Activated naive CD4-positive, alpha-beta T cell treated with anti-CD3 and anti-CD28 coated beads, Interleukin-2, amount 10 ng/mL, durations not matched to agents 7 days and 5 days (primary cell): ENCODE measurements at places on chromosomes 3 and 15.

DNA sequence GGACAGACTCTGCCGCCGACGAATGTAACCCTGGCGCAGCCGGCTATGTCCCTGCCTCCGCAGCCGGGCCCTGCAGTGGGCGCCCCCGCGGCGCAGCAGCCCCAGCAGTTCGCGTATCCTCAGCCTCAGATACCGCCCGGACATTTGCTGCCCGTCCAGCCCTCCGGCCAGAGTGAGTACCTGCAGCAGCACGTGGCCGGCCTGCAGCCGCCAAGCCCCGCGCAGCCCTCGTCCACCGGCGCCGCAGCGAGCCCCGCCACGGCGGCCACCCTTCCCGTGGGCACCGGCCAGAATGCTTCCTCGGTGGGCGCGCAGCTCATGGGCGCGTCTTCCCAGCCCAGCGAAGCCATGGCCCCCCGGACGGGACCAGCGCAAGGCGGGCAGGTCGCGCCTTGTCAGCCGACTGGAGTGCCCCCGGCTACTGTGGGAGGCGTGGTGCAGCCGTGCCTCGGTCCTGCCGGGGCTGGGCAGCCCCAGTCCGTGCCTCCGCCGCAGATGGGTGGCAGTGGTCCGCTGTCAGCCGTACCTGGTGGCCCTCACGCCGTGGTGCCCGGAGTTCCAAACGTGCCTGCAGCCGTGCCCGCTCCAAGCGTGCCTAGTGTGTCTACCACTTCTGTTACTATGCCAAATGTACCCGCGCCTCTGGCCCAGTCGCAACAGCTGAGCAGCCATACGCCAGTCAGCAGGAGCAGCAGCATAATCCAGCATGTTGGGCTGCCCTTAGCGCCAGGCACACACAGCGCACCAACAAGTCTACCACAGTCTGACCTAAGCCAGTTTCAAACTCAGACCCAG, 2.4 kb downstream of the TSC22D2 start:
- DNase-seq: peak; percentile 55
- peaks cover 34% of the 10 kb centered on the region for H3K36me3 ChIP-seq
- H3K4me3 ChIP-seq: peak overlapping the region; percentile 89

DNA sequence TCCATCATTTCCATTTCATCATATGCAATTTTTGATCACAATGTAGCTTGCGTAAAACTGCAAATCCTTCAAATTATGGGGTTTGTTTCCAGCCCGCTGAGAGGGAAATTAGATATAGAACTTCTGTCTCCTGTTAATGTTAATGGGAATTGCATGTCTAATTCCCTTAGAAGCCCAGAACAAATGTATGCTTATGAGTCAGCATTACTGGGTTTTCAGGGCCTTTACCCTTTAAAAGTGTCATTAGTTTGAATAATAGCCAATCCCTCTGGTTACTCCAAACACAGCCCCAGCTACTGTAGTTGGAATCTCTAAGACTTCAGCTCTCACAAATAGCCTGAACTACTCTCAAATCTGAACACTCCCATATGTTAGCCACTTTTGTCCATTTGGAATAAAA, 439.4 kb downstream of the C3orf38 start:
- no peak overlapping the region for H3K4me3 ChIP-seq
- H3K4me1 ChIP-seq: no peaks in the 10 kb centered on the region

DNA sequence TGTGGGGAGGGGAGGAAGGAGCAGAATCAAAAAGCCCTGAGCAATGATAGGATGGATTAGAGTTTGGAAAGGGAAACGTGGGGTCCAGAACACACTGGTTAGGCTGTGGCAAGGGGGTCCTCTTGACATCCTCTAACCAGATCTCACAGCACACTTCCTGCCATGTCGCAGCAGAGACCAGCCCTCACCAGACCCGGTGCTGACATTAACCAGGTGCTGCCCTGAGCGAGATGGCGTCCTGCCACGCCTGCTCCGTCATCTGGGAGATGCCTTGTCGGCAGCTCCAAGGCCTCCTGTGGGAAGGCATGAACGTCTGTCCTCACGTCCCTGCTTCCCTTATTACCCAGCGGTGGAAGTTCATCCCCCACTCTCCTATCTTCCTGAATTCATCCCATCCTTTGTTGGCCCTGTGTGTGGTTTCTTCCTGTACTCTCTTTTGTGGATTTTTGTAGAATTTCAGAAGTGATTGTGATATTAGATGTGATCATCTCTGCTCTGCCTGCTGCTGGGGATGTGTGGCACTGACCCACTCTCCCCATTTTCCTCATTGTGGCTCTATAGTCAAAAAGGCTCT, 29.4 kb upstream of the MYZAP start:
- H3K4me1 ChIP-seq: peaks cover 56% of the 10 kb centered on the region
- H3K27me3 ChIP-seq: peaks cover 4% of the 10 kb centered on the region
- no peak overlapping the region for H3K27ac ChIP-seq
- DNase-seq: no peak
- no peak overlapping the region for H3K4me3 ChIP-seq

- no peak overlapping the region for H3K4me3 ChIP-seq
- H3K27me3 ChIP-seq: no peaks in the 10 kb centered on the region
- DNase-seq: no peak
- H3K27ac ChIP-seq: no peak overlapping the region
- peaks cover 28% of the 10 kb centered on the region for H3K4me1 ChIP-seq
Measured at GRCh38 chr3:67361323-67361722, 293.1 kb downstream of the SUCLG2 start.

GRCh38 chr15:87118435-87118834, 1038.8 kb downstream of the AGBL1 start:
- no peaks in the 10 kb centered on the region for H3K36me3 ChIP-seq
- H3K27me3 ChIP-seq: no peaks in the 10 kb centered on the region
- no peak overlapping the region for H3K27ac ChIP-seq
- no peak for DNase-seq
- H3K4me1 ChIP-seq: no peaks in the 10 kb centered on the region

DNA sequence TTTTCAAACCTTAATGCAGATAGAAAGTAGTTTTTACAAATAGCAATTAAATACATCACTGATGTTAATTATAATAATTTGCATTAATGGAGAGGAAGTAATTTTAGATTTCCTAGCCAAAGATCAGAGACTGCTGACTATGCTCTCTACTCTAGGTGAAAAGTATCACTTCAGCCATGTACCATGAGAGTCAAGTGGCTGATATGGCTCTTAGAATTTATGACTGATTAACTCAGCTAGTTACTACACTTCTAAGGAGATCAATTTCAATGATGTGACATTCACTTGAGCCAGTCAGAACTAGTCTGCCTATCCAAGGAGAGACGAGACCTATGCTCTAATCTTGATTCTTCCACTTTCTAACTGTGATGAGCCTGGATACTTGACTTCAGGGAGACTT, 405.7 kb upstream of the RORA start:
- H3K36me3 ChIP-seq: no peaks in the 10 kb centered on the region
- no peak overlapping the region for H3K27ac ChIP-seq
- DNase-seq: no peak
- no peaks in the 10 kb centered on the region for H3K4me1 ChIP-seq

DNA sequence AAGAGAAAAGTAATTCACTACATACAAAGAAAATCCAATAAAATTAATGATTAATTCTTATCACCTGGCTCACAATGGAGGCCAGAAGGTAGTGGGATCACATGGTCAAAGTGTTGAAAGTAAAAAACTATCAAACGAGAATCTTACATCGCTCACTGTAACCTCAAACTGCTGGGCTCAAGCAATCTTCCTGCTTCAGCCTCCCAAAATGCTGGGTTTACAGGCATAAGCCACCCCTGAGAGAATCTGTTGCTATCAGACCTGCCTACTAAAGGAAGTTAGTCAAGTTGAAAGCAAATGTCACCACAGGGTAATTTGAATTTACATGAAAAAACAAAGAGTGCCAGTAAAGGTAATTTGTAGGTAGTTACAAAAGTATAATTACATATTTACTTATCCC, 103.3 kb downstream of the PCCB start:
- no peak overlapping the region for H3K4me3 ChIP-seq
- peak overlapping the region; percentile 16 for H3K27ac ChIP-seq
- H3K27me3 ChIP-seq: no peaks in the 10 kb centered on the region
- H3K36me3 ChIP-seq: peaks cover 23% of the 10 kb centered on the region
- peaks cover 11% of the 10 kb centered on the region for H3K4me1 ChIP-seq

- H3K4me3 ChIP-seq: no peak overlapping the region
- no peaks in the 10 kb centered on the region for H3K4me1 ChIP-seq
- no peak overlapping the region for H3K27ac ChIP-seq
- peaks cover 7% of the 10 kb centered on the region for H3K27me3 ChIP-seq
Measured at GRCh38 chr15:88341006-88341405, 84.5 kb upstream of the NTRK3 start.

DNA sequence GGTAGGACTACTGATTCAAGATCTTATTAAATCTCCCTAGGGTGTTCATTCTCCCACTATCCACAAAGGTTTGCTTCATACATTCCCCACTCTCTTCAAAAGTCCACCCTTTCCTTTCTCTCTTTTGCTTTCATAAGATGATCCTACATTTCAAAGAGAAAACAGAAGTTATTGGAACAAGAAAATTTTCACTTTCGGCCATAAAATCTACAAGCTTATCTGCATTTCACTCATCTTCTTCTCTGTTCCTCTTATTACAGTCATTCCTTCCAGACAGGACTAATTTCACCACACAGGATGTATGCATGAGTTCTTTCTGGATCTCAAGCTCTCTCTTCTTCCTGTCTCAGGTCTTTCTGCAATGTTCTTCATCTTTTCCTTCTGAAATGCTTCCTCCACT, 238.7 kb downstream of the ISL2 start:
- H3K27ac ChIP-seq: no peak overlapping the region
- no peaks in the 10 kb centered on the region for H3K27me3 ChIP-seq
- peaks cover 8% of the 10 kb centered on the region for H3K36me3 ChIP-seq
- H3K4me1 ChIP-seq: peaks cover 20% of the 10 kb centered on the region

DNA sequence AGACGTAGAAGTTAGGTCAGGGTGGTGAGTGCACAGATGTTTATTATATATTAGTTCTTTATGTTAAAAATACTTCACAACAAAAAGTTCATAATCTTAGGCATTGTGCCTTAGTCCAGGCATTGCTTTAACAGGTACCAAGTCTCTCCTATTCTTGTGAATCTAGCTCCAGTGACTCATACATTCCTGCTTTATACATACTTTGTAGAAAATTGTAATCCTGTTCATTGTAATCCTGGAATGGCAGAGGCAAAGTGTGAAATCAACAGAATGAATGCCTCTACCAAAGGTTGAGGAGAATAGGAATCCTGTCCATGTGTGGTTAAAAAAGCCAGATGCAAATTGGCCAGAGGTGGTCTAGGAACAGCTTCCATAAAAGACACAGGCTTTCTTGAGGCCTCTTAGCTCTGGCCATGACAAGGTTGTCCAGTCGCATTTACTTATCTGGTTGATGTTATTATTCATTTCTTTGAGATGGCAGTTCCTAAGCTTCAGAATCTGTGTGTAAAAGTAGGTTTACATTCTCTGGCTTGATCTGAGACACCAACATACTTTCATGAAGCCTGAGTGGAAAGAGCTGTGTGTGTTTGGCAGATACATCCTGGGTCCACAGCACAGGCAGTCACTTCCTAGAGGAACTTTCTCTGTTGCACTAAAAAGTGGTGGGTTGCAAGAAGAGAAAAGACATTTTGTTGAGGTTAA, 109.0 kb downstream of the CDIN1 start:
- no peaks in the 10 kb centered on the region for H3K36me3 ChIP-seq
- H3K27ac ChIP-seq: no peak overlapping the region
- no peak overlapping the region for H3K4me3 ChIP-seq
- no peaks in the 10 kb centered on the region for H3K27me3 ChIP-seq
- H3K4me1 ChIP-seq: no peaks in the 10 kb centered on the region

DNA sequence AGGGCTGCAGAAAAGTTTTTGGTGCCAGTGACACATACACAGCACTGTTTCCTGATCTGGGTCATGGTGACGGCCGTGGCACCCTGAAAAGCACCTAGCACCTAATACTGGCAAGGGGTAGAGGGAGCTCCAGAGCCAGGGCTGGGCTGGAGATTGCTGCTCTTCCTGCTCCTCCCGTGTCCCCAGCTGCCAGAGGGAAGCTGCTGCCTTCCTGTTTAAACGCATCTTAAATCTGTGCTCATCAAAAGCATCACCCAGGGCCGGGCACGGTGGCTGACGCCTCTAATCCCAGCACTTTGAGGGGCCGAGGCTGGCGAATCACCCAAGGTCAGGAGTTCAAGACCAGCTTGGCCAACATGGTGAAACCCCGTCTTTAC, 156.7 kb upstream of the MEF2A start:
- DNase-seq: peak; percentile 61
- no peak overlapping the region for H3K4me3 ChIP-seq
- peaks cover 22% of the 10 kb centered on the region for H3K4me1 ChIP-seq
- H3K27ac ChIP-seq: no peak overlapping the region

GRCh38 chr3:101414121-101414520, 93.7 kb upstream of the IMPG2 start:
- H3K4me1 ChIP-seq: peaks cover 17% of the 10 kb centered on the region
- DNase-seq: no peak
- H3K27ac ChIP-seq: no peak overlapping the region
- no peaks in the 10 kb centered on the region for H3K27me3 ChIP-seq
- H3K4me3 ChIP-seq: no peak overlapping the region

GRCh38 chr15:71333839-71334238, 218.6 kb downstream of the THSD4 start:
- DNase-seq: no peak
- no peak overlapping the region for H3K27ac ChIP-seq
- H3K36me3 ChIP-seq: no peaks in the 10 kb centered on the region
- H3K4me3 ChIP-seq: no peak overlapping the region
- H3K27me3 ChIP-seq: no peaks in the 10 kb centered on the region

GRCh38 chr3:38327335-38328009, 19.1 kb upstream of the XYLB start:
- no peak for DNase-seq
- no peak overlapping the region for H3K4me3 ChIP-seq
- no peak overlapping the region for H3K27ac ChIP-seq
- H3K36me3 ChIP-seq: no peaks in the 10 kb centered on the region
- H3K27me3 ChIP-seq: peaks cover 30% of the 10 kb centered on the region
- no peaks in the 10 kb centered on the region for H3K4me1 ChIP-seq

- peaks cover 18% of the 10 kb centered on the region for H3K27me3 ChIP-seq
- no peaks in the 10 kb centered on the region for H3K36me3 ChIP-seq
- no peaks in the 10 kb centered on the region for H3K4me1 ChIP-seq
- H3K4me3 ChIP-seq: no peak overlapping the region
- no peak overlapping the region for H3K27ac ChIP-seq
Measured at GRCh38 chr15:101431301-101431700, 58.2 kb downstream of the PCSK6 start.

DNA sequence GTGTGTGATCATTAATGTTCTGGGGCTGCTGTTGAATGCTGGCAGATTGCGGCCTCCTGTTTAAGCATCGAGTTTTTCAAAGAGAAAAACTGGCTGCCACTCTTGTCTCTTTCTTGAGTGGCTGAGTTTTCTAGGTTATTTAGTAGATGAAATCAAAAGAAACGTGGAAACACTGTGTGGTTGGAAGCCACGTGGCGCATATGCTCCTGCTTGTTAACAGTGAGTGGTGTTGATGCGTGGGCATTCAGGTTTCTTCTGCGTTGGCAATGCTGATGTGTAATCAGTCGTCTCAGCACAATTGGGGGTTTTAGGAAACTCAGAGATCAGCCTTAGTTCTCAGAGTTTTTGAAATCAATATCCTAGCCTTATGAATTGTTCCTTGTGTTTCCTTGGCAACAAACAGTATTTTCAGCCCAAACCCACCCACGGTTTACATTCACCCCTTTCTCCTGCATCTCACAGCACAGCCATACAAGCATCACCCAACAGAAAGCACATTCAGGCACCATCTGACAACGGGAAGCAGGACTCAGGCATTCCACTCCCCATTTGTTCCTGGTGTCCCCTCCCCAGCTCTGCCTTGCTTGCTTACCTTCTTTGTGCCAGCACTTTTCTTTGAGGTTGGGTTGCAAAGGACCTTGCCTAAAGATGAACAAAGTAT, 74.7 kb downstream of the SEC22A start:
- DNase-seq: no peak
- no peak overlapping the region for H3K4me3 ChIP-seq
- no peaks in the 10 kb centered on the region for H3K4me1 ChIP-seq
- H3K36me3 ChIP-seq: peaks cover 8% of the 10 kb centered on the region
